ENCODE measurements at places on chromosomes 2 and 18. TPM values are rescaled to one million over a fixed set of nuclear protein-coding genes. Genes with fewer than 3 reads are reported as not detected.

Gene NT5C1B
- total RNA-seq = not detected

Gene KCNJ3
- total RNA-seq = not detected

Gene NEU2
- not detected for total RNA-seq

Gene MFF
- 90.2 TPM for total RNA-seq

Gene RND3
- 158 TPM for total RNA-seq

Gene EPB41L3
- not detected for total RNA-seq

Gene SLC5A6
- total RNA-seq = 25.9 TPM

DNA sequence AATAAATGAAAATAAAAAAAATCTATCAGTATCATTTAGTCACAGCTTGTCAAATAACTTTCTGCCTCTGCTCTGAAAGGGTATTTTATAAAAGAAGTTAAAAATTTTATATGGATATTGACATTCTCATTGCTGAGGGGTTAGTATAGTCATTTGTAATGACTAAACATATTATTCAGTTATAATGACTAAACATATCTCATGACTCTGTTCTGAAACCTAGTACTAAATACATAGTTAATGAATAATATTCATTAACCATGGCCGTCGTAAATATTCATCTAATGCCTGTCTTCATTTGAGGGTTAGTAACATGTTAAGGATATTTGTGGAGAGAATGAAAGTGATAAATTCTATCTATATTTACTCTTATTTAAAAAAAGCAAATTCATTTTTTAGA lies 69.1 kb upstream of the MAP4K3 start:
- no peaks in the 10 kb centered on the region for H3K27me3 ChIP-seq
- H3K27ac ChIP-seq = no peak overlapping the region

DNA sequence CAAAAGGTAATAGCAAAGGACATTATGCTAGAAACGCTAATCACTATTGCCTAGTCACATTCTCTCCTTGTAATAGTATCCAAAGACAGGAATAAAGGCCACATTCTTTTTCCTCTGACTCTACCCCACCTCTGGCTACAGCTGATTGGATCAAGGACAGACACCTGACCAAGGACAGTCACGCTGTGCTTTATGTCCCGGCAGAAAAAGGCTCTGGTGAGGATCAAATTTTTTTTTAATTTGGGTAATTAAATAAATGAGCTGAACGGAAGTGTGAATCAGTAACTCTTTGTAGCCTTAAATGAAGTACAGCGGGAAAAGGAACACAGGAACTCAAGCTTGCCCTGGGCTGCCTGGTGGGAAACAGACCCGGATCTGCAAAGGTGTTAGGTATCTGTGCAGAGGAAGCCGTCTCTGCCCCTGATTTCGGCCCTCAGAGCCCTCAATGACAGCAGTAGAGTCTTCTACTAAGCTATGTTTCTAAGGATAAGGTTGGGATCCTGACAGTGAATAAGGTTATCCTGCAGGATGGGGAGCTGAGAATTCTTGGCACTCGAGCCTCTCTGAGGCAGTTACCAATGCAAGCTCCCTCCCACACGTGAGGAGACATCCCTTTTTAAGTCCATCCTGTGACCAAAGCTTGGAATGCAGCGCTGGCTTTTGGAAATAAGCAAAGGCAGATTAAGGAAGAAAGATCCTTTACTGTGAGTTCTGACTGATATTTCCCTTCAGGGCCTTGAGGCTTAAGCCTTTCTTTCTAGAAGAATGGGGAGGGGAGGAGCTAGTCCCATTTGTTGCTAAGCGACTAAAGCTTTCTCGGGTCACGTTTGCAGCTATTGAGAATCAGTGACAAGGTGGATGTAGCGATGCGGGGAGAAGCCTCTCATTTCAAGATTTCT lies 37.8 kb upstream of the IKZF2 start:
- H3K4me1 ChIP-seq = peaks cover 8% of the 10 kb centered on the region
- H3K27ac ChIP-seq = no peak overlapping the region
- DNase-seq = no peak
- no peaks in the 10 kb centered on the region for H3K27me3 ChIP-seq
- H3K36me3 ChIP-seq = no peaks in the 10 kb centered on the region

GRCh38 chr2:21268878-21269224 lies 145.1 kb downstream of the TDRD15 start:
- peaks cover 13% of the 10 kb centered on the region for H3K27me3 ChIP-seq
- no peak for DNase-seq
- H3K27ac ChIP-seq = no peak overlapping the region
- H3K36me3 ChIP-seq = no peaks in the 10 kb centered on the region
- H3K4me1 ChIP-seq = no peaks in the 10 kb centered on the region

GRCh38 chr2:26347286-26347865 lies 787 bp upstream of the ADGRF3 start:
- no peak for DNase-seq
- H3K27ac ChIP-seq = peak overlapping the region; percentile 85

GRCh38 chr2:59711121-59711520 lies 842.3 kb downstream of the BCL11A start:
- DNase-seq = no peak
- no peaks in the 10 kb centered on the region for H3K36me3 ChIP-seq
- H3K4me1 ChIP-seq = no peaks in the 10 kb centered on the region
- no peak overlapping the region for H3K4me3 ChIP-seq

DNA sequence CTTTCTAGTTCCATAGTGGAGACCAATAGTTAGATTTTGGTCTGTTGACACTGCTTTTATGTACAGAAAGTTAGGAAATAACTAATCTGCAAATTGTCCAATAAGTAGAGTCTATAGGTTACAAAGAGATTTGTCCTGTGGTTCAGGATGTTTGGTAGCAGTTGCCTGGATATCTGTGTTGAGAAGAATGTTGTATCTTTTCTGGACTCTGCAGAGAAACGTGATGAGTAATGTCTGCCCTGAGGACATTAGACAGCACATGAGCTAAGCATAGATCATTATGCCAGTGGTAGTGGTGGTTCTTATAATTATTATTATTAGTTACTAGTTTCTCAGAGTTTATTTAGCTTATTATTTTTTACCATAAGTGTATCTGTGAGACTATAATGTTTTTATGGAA lies 65.8 kb downstream of the ANKRD62 start:
- DNase-seq = peak; percentile 73
- H3K27me3 ChIP-seq = no peaks in the 10 kb centered on the region
- H3K27ac ChIP-seq = peak overlapping the region; percentile 39
- H3K36me3 ChIP-seq = no peaks in the 10 kb centered on the region
- H3K4me3 ChIP-seq = no peak overlapping the region

DNA sequence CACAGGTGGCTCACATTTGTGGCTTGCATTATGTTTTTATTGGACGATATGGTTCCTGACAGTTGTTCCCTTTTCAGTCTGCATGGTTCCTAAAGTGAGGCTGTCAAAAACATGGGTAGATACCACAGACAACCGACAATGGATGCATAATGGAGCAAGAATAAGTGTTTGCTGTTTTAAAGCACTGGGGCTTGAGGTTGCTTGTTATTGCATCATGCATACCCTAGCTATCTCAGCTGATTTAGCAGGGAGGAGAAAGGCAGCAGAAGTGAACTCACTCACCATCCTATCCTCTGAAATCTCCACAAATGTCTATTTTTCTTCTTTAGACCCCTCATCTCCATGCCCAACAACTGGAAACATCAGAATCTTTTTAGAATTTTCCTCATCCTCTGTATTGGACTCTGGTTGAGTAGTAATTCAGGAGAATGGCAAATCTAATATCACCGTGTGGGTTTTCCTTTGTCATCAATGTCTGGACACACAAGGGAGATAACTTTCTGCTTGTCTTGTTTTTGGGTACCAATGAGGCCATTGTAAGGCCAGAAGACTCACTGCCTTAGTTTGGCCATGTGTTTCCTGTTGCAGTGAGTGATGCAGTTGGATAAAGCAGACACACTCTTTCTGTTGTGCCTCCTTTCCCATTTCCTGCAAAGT lies 46.7 kb downstream of the FBXO48 start:
- H3K4me3 ChIP-seq = no peak overlapping the region
- H3K27ac ChIP-seq = no peak overlapping the region
- no peaks in the 10 kb centered on the region for H3K27me3 ChIP-seq
- H3K36me3 ChIP-seq = no peaks in the 10 kb centered on the region

DNA sequence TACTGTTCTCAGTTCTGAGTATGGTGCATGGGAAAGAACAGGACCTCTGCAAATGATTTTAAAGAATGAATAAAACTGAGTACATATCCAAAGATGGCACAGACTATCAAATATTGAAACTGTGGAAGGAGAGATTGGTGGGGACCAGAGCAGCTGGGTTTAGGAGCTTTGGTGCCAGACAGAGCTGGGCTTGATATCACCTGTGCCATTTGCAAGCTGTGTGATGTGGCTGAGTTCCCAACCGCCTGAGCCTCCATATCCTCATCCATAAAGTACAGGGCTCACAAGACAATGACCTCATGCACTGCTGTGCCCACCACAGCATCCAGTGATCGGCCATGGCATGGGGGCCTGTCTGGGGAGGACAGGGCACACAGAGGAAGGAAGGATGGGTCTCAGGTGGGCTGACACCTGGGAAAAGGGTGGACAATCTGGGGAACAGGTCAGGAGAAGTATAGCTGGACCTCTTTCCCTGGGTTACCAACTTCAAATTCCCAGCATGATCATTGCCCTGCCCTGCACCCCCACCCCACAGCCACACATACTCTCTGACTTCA lies 83.9 kb upstream of the RAB6C start:
- no peak overlapping the region for H3K4me3 ChIP-seq
- H3K4me1 ChIP-seq = no peaks in the 10 kb centered on the region
- no peaks in the 10 kb centered on the region for H3K36me3 ChIP-seq
- peaks cover 2% of the 10 kb centered on the region for H3K27me3 ChIP-seq
- no peak for DNase-seq

- no peaks in the 10 kb centered on the region for H3K27me3 ChIP-seq
- H3K4me3 ChIP-seq = no peak overlapping the region
- peak; percentile 23 for DNase-seq
- no peaks in the 10 kb centered on the region for H3K4me1 ChIP-seq
Measured at GRCh38 chr18:37435150-37435867, 130.3 kb downstream of the CELF4 start.

- DNase-seq = no peak
- H3K36me3 ChIP-seq = no peaks in the 10 kb centered on the region
- no peaks in the 10 kb centered on the region for H3K27me3 ChIP-seq
- H3K27ac ChIP-seq = no peak overlapping the region
- no peaks in the 10 kb centered on the region for H3K4me1 ChIP-seq
Measured at GRCh38 chr2:174512345-174512744, 25.5 kb upstream of the GPR155 start.

DNA sequence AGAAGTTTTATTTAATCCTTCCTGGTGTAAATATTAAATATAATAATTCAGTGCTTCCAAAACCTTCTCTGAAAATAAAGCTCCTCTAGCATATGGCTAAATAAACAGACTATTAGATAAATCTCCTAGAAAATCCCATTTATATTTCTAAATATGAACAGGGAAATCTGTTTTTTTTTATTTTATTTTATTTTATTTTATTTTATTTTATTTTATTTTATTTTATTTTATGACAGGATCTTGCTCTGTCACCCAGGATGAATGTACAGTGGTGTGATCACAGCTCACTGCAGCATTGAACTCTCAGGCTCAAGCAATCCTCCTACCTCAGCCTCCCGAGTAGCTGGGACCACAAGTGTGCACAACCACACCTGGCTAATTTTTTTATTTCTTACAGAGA lies 673.5 kb downstream of the IRS1 start:
- H3K4me3 ChIP-seq = no peak overlapping the region
- H3K27me3 ChIP-seq = no peaks in the 10 kb centered on the region
- H3K36me3 ChIP-seq = no peaks in the 10 kb centered on the region
- peak overlapping the region; percentile 75 for H3K27ac ChIP-seq
- H3K4me1 ChIP-seq = peaks cover 12% of the 10 kb centered on the region

- DNase-seq = no peak
- H3K36me3 ChIP-seq = peaks cover 72% of the 10 kb centered on the region
- no peaks in the 10 kb centered on the region for H3K27me3 ChIP-seq
- no peak overlapping the region for H3K27ac ChIP-seq
- no peak overlapping the region for H3K4me3 ChIP-seq
- no peaks in the 10 kb centered on the region for H3K4me1 ChIP-seq
Measured at GRCh38 chr2:69335311-69335710, 51.7 kb downstream of the GFPT1 start.

GRCh38 chr2:131152074-131152473 lies 46.9 kb downstream of the PLEKHB2 start:
- H3K36me3 ChIP-seq = peaks cover 38% of the 10 kb centered on the region
- no peak overlapping the region for H3K27ac ChIP-seq
- no peaks in the 10 kb centered on the region for H3K4me1 ChIP-seq
- no peak for DNase-seq
- no peaks in the 10 kb centered on the region for H3K27me3 ChIP-seq
- no peak overlapping the region for H3K4me3 ChIP-seq
